ENCODE measurements at places on chromosomes 3 and 15.

DNA sequence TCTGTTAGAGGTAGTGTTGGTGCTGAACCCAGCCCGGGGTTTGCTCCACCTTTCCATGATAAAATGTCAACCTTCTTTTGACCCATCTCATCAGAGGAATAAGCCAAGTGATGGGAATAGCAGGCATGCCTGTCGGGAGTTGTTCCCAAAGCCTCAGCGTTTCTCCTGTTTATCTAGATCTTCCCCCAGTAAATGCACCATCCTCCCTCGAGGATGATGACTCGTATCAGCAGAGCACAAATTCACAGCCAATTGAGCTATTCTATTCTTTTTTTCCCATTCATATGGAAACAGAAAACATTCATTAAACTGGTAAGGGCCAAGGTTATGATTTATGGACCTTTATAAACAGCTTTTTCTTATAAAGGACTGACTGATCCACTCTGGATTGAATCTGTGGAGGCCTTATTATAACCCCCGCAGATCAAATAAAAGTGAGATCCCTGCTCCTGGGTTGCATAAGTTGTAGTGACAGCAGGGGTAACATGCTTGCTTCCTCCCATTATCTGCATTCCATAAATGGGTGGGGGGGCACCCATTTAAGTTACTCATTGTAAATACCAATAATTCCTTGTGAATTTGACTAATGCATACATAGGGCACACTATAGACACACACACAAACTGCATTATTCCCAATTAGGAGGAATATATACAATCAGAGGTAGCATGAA lies 207.3 kb downstream of the PLCL2 start:
- DNase-seq = peak; percentile 20

- DNase-seq = no peak
Measured at GRCh38 chr3:149908424-149908957, 62.2 kb downstream of the PFN2 start.

DNA sequence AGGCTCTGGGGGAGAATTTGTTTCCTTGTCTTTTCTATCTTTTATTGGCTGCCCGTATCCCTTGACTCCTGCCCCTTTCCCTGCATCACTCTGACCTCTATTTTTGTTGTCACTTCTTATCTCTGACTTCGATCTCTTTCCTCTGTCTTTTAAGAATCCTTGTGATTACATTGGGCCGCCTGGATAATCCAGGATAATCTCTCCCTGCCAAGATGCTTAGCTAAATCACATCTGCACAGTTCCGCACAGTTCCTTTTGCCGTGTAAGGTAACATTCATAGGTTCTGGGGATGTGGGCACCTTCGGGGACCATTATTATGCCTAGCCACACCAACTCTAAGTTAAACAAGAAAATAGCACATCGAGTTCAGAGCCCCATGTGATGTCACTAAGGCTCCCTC lies 103.0 kb upstream of the DPPA4 start:
- DNase-seq = no peak

DNA sequence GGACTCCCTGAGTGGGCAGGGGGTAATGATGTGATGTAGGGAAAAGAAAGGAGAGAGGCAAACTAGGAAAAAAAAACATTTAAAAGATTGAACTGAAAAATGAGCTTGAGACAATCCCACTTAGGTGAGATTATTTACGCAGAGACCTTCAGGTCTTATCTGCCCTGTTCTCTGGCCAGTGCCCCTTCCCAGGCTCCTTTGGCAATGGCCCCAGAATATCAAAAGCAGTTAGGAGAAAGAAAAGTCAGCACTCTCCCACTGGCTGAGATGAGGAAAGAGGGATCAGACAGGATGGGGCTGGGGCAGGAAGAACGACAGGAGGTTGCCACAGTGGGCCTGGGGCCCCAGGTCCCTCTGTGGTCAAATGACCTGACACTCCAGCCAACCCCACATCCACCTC lies 105.4 kb downstream of the MEGF11 start:
- DNase-seq = no peak

- no peak for DNase-seq
Measured at GRCh38 chr15:90160781-90161727, 40.1 kb upstream of the SEMA4B start.

- no peak for DNase-seq
Measured at GRCh38 chr15:31346367-31347066, 19.9 kb downstream of the KLF13 start.

DNA sequence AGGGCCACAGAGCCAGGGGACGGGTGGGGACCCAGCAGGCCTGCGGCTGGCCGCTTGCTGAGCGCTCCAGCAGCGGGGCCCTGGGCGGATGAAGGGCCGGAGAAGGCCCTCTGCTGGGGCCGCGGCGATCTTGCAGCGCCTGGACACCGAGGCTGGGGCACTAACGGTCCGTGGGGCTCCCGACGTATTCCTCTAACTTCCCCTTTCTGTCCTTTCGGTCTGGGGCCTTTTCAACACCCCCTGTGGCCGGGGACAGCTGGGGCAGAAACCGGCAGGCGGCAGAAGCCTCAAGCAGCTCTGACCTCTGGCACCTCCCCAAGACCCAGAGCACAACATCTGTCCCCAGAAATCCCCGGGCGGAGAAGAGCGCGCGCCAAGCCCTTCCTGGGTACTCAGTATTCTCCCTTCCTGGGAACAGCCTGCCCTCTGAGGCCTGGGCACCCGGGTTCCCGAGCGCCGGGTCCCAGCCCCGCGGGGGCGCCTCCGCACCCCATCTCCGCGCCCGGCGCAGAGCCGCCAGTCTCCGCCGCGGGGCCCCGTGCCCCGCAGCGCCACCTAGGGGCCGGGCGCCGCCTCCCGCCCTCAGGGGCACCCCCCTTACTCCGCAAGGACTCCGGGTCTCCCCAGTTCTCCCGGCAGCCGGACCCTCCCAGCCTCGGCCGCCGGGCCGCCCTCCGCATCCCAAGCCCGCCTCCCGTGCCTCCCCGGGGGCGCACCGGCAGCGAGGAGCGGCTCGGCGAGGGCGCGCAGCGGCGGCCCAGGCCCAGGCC lies 582 bp upstream of the SLCO3A1 start:
- peak; percentile 74 for DNase-seq

DNA sequence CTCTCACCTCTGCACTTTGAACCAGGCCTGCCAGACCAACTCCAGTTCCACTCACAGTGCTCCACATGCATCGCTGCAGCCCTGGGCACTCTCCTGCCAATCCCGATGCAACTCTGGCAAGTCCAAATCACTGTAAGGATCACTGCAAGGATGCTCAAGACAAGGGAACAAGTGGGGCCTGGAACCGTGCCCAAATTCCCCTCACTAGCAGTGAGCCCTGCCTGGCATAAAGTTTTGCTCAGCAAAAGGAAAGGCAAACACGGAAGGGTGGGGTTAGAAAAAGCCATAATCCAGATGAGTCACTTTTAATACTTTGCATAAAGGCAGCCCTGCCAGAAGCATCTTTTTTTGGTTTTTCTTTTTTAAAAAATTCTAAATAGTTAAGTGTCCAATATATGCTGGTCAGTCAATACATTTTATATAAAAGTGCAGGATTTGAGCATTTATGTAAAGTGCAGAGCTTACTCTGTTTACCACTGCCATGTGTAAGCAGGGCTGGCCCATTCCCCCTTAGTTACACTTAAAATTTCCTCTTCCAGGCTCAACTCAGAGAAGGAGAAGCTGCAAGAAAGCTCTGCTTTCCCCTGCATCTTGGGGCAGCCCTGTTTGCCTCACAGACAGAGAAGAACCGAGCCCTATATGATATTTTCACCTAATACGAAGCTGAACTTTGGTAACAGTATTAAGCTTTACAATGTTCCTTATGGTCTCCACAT lies 102.2 kb downstream of the CD47 start:
- DNase-seq = peak; percentile 66

DNA sequence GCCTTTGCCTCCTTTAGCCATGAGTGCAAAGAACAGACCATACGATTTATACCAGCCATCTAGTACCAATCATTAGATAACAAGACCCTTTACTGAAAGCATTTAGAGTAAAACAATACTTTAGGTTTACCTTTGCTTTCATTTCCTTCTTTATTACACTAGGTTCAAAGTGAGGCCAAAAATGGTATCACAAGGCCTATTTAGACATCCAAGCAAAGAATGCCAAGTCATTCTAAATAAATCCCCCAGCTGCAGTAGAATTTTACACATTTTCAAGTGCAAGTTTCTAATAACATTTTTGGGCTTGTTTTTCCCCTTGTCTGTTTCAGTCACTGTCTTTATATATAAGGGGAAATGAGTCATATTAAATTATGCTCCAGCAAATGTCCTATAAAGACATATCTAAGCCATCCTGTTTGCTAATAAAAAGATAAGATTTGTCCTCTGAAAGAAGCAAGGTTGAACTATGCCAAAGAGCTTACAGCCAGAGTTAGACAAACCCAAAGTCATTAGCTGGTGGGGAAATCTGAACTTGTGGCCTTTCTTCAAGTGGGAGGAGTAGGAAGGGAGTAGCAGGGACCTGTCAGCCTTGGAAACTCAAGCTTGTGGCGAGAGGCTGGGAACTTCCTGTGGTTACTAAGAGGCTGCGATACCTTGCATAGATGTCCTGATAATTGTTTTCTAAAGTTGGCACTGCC lies 232.7 kb downstream of the MECOM start:
- DNase-seq = peak; percentile 77

DNA sequence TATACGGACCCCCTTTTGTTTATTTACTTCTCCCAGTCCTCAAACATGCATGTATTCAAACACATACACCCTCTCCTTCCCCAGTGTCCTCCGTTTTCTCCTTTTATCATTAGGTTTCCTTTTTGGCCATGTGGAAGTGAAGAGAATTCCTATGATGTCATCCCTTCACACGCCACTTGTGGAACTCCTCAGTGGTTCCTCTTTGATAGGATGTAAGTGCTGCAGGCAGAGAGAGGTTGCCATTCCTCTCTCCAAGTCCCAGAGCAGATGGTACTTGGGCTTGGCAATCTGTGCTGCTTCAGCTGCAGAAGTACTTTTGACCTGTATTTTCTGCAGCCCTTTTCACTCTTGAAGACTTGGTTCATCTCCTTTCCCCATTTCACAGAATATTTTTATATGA lies 32.9 kb upstream of the CRTC3 start:
- no peak for DNase-seq

DNA sequence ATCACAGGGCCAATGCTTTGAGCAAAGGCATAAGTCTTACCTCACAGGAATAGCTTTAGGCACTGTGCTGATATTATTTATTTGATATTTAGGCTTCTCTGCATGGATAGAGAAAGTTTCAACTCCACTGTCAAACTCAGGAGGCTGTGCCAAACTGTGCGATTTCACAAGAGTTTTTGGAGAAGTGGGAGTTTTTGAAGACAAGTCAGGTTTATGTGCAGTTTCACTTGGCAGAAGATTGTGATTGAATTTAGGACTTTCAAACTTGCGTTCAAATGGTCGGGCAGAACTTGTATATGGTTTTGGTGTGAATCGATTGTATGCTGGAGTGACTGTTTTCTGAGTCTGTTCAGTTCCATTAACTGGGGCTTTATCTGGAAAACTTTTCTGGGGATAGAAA lies 113.7 kb downstream of the TJP1 start:
- DNase-seq = no peak

DNA sequence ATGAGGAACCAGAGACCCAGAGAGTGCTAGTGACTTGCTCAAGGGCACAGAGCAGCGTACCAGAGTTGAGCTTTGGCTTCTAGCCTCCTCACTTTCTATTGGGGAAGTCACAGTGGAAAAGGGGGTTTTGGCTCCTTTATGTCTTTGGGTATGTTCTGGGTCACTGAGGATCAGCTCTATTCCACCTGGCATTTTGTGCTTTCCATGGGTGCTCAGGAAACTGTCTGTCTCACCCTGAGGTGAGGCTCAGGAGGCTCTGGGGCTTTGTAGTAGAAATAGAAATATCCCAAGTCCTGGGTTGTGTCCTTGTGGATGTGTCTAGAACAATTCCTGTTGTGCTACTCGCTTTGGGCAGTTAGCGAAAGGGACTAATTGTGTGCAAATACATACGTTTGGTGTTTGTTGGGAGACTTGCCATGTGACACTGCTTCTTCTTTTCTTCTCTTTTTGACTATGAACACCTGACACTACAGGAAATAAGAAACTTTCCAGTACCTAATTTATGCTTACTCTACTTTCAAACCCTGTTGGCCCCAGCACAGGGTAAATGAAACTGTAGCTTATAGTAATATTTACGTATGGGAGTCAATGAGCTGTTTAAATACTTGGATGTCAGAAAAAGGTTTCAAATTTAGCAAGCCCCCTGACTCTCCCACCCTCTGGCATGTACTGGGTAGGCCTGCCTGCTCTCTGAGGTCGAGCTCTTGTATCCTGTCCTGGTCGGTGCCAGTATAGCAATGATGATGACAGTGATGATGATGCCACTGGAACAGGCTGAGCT lies 35.6 kb downstream of the SMAD3 start:
- no peak for DNase-seq

DNA sequence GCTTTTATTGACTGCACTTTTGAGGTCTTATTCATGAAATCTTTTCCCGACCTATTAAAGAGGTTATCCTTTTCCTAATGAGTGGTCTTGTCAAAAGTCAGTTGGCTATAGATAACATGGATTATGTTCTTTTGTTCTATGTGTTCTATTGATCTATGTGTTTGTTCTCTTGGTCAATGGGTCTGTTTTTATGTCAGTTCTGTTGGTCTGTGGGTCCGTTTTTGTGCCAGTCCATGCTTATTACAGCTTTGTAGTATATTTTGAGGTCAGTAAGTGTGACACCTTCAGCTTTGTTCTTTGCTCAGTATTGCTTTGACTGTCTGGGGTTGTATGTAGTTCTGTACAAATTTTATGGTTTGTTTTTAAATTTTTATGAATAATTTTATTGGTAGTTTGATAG lies 7.8 kb downstream of the TFG start:
- DNase-seq = no peak

- DNase-seq = no peak
Measured at GRCh38 chr3:157180262-157180661, 20.3 kb upstream of the CCNL1 start.

GRCh38 chr15:90334304-90334731 lies 17.8 kb upstream of the ZNF774 start:
- DNase-seq = no peak

DNA sequence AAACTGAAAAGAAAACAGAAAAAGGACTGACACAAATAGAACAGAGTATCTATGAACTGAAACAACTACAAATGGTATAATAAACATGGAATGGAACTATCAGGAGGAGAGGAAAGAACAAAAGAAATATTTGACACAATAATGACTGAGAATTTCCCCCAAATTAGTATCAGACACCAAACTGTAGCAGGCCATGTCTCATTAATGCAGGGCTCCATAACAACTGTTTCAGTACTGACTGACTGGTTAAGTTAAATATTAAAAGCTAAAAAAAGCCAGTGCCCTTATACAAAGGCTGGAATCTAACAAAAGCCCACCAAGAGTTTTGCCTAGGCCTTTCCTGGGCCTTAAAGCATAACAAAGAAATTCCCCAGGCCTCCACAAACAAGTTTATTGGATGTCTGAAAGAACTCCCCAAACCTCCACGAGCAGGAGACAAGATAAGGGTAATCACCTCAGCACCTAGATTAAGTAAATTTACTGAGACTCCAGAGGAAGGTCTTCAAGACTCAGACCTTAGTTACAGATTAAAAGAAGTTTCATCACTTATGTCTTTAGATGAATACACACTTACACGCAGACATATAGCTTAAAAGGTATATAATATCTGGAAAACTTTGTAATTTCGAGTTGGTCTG lies 45.7 kb downstream of the KPNA1 start:
- DNase-seq = no peak
